ENCODE measurements at places on chromosomes 7 and 10.
A peak's percentile ranks its signal among the peaks of the same experiment; 100 is the strongest.

GRCh38 chr10:77546042-77546441 is 91.6 kb downstream of the KCNMA1 start:
- DNase-seq = no peak

DNA sequence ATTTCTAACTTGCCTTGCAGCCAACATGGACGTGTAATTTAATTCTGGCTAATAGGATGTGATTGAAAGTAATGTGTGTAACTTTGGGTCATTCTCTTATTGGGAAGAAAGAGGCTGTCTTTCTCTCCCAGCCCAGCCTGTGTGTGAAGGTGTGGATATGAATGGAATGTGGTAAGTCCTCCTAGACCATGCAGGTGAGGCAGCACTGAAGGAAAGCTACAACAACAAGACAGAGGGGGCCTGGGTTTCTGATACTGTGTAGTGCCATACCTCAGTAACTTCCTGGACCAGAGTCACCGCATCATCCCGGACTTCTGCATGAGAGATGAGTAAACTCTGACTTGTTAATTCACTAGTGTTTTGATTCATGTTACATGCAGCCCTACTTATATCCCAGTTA is 237.0 kb downstream of the EXOC4 start:
- DNase-seq = no peak

- no peak for DNase-seq
Observed at GRCh38 chr7:70470746-70471145, 661.2 kb upstream of the GALNT17 start.

- no peak for DNase-seq
Observed at GRCh38 chr10:126207313-126207771, 180.9 kb downstream of the ADAM12 start.

GRCh38 chr10:85542152-85542551 is 824.4 kb downstream of the GRID1 start:
- no peak for DNase-seq

- DNase-seq = peak; percentile 15
Observed at GRCh38 chr7:136857573-136857972, 10.9 kb upstream of the CHRM2 start.

DNA sequence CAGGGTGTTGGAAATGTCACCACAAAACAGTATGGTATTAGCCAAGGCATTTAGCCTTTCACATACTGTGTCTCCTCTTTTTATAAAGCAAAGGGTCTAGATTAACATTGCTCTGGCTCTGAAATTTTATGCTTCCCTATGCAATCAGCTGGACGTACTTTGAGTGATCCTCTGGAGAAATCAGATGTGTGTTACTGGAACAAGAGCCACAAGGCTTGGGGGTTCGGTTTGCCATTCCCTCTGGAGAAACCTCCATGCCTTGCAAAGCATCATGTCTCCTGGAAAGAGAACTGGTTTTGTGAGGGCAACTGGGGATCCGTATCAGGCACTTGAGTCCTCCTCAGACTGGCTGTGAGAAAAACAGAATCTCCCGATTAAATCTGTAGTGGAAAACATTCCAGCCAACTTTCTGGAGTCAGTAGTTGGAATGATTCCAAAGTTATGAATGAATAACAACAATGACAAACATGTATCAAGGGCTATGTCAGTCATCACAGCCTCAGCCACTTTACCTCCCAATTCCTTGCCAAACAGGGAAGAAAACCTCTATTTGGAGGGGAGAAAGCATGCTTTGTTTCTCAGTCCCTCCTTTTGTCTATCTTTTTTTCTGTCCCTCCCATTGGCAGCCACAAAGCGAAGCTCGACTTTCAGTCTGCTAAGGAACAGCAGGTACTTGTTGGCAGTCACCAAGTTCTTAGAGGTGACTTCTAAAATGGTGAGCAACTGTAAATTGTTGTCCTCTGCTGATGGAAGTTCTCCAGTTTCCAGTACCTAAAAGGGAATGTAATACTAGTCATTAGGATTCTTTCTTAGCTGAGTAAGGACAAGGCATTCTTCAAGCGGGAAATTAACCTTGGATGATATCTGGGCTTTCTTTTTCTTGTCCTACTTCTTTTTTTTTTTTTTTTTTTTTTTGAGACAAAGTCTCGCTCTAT is 864.8 kb upstream of the AUTS2 start:
- peak; percentile 10 for DNase-seq

- DNase-seq = no peak
Observed at GRCh38 chr10:26216585-26217395, at the start of gene GAD2. Gene GAD2, plus strand, starts transcription at chr10:26216774. Its CDS starts 36 bp downstream, at chr10:26216810.

DNA sequence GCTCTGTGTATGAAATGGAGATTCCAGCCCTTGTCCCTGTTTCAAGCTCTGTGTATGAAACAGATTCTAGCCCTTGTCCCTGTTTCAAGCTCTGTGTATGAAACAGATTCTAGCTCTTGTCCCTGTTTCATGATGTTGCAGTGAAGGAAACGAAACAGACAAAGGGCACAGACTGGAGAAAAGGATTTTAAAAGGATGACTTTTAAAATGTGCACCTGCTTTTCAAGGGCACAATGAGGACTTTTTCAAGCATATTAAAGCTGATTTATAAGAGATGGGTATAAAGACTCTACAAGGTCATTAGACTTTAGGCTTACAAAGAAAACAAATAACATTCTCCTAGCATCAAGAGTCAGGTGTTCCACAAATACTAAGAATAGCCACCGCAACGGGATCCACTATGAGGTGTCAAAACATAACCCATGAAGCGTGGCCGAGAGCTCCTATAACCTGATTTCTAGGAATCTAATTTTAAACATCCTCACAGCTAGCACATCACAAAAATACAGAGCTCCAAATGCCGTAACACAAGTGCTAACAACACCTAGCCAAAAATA is 29.0 kb downstream of the DIP2C start:
- DNase-seq = no peak

DNA sequence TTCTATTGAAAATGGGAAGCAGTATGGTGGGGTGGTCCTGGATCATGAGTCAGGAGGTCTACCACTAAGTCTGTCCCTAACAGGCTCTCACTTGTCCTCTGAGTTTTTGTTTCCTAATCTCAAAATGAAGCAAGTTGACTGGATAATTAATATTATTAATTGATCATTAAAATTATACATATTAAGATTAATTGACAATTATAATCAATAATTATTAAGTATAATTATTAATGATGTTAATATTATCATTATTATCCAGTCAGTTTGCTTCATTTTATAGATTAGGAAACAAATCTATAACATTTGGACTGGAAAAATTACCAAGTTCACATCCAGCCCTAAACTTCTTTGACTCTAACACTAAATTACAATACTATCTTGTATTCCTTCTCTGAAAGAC is 174.2 kb upstream of the KMT2E start:
- DNase-seq = no peak

DNA sequence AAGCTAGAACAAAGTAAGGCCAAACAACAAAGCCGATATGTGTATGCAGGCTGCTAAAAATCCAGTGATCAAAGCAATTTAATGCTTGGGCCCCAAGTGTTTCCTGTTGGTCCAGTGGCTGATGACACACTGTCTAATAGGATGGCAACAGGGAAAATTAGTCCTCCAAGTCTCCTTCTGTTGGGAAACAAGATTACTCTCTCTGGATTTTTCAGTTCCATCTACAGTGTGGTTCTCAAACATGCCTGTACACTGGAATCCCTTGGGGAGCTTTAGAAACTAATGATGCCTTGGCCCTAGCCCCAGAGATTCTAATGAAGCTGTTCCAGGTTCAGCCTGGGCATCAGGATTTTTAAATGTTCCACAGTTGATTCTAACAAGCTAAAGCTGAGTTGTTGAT is 198.7 kb downstream of the AHR start:
- DNase-seq = no peak

DNA sequence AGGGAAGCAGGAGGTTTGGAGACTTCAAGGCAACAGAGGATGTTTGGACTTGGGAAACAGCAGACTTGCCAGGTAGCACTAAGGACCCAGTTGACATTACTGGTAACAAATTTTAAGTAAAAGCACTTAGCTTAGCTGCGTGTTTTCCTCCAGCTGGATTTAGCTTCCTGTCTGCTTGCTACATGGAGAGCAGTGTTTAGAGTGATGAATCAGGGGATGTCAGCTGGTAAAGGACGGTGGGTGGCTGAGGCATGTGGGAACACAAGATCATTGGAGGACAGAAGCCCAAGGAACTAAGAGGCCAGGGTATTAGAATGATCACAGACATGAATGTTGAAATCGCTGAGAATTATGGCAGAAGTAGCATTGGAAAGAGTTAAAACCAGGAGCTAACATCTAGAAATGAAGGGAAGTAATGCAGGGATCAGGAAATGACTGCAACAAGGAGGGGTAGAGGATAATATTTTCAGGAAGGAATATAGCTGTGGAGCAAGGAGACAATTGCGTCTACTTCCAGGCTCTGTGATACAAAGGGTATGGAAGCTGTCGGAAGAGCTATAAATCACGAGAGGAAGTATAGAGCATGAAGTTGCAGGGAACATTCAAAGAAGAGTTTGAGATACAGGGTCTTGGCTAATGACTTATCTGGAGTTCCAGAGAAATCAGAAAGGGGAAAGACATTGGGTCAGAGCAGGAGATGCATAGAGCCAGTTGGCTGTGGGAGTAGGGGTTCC is 34.4 kb downstream of the CALD1 start:
- no peak for DNase-seq

DNA sequence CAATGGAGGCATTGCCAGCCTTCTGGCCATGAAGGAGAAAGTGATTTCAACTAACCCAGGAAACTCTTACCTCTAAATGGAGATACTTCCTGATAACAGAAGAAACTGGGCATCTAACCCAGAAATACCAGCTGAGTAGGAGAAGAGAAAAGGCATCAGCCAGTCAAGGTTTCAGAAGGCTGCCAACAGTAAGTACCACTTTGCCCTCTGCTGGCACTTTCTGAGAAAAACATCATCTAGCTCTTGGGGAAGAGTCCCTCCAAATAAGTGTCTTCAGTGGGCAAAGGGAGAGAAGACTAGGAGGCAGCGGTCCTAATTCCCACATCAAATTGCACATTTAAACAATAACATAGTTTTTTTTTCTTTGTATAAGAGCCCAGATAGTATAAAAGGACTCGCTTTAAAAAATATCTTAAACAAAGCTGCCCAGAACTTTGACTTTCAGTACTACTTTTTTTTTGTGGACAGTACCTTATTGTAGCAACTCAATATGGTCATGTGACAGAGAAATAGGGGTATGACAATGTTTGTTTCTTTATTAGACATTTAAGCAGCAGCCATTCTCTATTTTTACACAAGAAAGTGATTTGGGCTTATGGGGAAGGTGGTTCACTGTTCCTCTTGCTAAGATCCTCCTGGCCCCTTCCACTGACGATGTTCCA is 157.3 kb downstream of the CTTNBP2 start:
- DNase-seq = peak; percentile 75

- peak; percentile 11 for DNase-seq
Observed at GRCh38 chr7:15685358-15686294, 857 bp downstream of the MEOX2 start.

GRCh38 chr7:108448584-108449505 is 7.4 kb downstream of the NRCAM start:
- DNase-seq = no peak

- DNase-seq = no peak
Observed at GRCh38 chr7:96238474-96238873, 83.4 kb downstream of the SLC25A13 start.

- no peak for DNase-seq
Observed at GRCh38 chr7:48441848-48442492, 270.7 kb downstream of the ABCA13 start.

DNA sequence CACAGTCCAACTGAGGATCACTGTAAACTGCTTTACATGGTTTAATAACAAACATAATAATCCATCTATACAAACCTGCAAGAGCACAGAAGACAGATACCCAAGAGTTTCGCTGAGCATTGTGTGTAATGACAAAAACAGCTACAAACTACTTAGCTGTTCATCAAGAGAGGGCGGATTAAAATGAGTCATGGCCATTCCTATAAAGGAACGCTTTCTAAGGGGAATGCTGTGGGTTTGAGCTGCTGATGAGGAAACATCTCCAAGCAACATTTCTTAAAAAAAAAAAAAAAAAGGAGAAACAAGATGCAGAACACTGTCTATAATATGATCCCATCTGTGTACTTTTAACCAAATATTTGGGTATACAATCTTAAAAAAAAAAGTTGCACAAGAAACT is 33.8 kb downstream of the VOPP1 start:
- DNase-seq = no peak

GRCh38 chr10:111127081-111127848 is 50.4 kb downstream of the ADRA2A start:
- DNase-seq = no peak

DNA sequence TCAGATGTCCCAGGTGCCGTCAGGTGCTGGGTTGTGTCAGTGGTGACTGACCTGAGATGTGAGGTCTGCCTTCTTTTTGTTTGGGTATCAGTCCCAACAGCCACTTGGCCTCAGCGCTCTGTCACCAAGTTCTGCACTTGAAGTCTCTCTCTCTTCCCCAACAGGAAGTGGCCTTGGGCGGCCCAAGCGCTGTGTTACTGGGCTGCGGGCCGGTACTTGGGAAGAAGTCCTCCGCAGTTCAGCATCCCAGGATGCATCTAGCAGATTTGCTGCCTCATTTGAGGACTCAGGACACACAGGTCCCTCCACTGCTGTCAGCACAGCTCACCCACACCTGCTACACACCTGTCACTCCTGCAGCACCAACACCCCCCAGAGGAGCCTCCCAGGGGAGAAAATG is 40.1 kb downstream of the LYZL2 start:
- DNase-seq = no peak

DNA sequence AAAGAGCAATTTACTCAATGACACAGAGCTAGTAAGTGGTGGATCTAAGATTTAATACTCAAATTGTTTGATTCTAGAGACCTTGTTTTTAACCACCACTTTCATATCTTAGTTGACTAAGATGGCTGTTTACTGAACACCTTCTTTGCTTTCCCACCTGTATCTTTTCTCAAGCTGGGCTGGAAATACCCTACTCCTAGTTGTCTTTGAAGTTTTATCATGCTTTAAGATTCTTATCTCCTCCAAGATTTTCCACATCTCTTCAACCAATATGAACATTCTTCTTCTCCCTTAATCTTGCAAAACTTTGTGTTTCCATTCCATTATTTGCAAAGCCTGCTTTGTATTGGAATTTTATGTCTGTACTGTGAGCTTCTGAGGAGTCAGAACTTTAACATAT is 157.9 kb downstream of the NXPH1 start:
- DNase-seq = no peak

DNA sequence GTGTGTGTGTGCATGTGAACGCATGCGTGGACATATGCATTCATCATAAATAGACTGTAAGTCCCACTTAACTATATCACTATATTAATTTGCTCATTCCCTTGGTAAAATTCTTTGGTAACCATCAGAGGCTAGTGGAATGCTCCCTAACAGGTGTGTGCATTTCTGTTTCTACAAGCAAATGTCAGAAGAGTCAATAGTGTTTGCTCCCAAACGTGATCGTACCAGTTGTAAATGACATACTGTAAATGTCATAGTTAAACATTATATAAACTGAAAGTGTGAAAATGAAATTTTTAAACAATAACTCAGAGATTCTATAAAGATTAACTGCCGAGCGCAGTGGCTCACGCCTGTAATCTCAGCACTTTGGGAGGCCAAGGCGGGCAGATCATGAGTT is 94.6 kb downstream of the ANLN start:
- DNase-seq = no peak

GRCh38 chr7:78179211-78179610 is 380.6 kb downstream of the PHTF2 start:
- DNase-seq = no peak

GRCh38 chr7:94088560-94088959 is 84.4 kb upstream of the BET1 start:
- DNase-seq = no peak
